ENCODE measurements at places on chromosomes 11 and 22.

GRCh38 chr11:129145276-129145675, 46.8 kb downstream of the ARHGAP32 start:
- no peak for DNase-seq

- DNase-seq: no peak
These were observed 29.5 kb downstream of the TMEM123 start for GRCh38 chr11:102422817-102423712.

DNA sequence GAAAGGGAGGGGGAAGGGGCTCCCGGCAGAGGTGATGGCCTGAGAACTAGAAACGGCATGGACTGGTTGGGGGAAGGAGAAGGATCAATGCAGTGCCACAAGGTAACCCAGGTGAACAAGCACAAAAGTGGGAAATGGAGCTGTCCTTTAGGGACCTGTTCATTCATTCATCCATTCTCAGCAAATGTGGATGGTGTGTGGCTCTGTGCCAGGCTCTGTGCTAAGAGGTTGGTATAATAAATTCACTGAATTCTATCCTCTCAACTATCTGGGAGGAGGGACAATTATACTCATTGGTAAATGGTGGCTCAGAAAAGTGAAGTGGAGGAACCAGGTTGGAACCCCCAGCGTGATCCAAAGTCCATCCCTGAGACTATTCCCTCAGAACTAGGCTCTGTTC, 18.6 kb upstream of the ARAP1 start:
- no peak for DNase-seq

DNA sequence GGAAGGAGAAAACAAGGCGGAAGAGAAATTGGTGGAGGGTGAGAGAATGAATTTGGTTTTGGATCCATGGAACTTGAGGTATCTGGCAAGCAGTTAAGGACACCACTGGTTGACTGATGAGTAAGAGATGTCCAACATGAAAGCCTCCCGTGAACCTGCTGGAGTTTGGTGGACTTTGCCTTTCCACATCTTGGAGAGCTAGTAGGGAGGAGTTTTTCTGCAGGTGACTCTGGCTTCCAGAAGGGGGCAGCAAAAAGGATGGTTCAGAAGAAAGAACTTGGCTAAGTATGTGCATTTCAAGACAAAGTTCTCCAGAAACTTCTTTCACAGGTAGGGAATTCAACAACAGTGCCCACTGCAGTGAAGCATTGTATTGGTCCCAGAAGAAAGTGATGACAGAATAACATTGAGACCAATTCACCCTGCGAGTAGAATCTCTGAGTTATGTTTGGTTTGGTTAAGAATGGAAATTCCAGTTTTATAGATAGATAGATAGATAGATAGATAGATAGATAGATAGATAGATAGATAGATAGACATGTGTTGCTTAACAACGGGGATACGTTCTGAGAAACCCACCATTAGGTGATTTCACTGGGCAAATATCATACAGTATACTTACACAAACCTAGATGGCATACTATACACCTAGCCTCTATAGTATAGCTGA, 28.5 kb downstream of the DCDC1 start:
- no peak for DNase-seq

DNA sequence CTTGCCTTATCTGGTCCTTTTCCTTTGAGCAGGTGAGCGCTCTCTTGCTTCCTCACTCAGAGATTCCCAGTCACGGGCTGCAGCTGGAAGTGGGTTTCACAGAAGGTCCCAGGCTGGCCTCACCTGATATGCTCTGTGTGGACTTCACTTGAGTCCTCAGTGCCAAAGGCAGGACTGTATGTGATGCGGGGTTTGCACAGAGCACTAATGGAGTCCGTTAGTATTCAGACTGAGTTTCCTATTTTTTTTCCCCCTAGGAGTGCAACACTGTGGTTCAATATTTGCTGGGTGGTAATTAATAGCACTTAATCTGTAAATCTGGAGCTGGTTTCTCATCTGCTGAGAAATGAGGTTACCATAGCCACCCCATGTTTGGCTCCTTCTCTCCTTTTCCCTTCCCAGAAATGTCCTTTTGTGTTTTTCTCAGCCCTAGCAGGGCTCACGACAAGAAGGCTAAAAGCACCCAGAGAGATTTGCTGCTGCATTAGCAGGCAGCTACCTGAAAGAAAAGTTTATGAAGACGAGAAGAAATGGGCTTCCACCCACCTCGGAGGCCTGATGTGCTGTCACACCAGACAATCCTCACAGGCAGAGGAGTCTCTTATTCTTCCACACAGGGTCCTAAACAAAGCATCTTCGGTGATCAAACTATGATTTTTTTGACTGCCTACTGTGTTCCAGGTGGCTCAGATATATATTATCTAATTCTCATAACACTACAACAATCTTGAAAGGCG, 262.1 kb downstream of the KIRREL3 start:
- no peak for DNase-seq

GRCh38 chr22:38953091-38953490, 4.3 kb upstream of the APOBEC3A start:
- DNase-seq: no peak

DNA sequence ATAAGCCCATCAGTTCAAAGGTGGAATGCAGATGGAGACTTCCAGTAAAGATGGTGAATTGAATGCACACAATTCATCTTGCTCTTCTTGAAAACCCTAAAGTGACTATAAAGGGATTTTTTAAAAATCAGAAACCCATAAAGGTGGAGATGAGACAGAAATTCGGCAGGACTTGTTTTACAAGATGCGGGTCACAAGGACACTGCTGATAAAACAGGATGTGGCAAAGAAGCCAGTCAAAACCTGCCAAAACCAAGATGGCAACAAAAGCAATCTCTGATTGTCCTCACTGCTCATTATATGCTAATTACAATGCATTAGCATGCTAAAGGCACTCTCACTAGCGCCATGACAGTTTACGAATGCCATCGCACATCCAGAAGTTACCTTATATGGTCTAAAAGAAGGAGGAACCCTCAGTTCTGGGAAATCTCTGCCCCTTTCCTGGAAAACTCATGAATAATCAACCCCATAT, 137.1 kb downstream of the NECTIN1 start:
- DNase-seq: no peak

DNA sequence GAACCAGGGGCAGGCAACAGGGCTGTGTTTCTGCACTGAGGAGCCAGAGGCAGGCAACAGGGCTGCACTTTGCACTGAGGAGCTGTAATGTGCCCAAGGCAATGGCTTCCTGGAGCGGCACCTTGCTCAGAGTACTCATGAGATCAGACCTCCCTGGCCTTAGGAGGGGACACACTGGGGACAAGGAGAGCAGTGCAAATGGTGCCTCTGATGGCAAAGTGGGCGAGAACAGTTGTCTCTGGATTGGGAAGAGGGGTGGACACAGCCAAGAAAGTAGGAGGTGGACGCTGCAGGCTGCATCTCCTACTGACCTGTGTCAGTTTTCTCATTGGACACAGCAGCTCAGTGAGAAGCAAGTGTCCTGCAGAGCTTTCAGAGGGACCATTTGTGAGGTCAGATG, 1443.3 kb downstream of the TBC1D22A start:
- no peak for DNase-seq

GRCh38 chr11:19283991-19284390, 43.2 kb upstream of the E2F8 start:
- no peak for DNase-seq

DNA sequence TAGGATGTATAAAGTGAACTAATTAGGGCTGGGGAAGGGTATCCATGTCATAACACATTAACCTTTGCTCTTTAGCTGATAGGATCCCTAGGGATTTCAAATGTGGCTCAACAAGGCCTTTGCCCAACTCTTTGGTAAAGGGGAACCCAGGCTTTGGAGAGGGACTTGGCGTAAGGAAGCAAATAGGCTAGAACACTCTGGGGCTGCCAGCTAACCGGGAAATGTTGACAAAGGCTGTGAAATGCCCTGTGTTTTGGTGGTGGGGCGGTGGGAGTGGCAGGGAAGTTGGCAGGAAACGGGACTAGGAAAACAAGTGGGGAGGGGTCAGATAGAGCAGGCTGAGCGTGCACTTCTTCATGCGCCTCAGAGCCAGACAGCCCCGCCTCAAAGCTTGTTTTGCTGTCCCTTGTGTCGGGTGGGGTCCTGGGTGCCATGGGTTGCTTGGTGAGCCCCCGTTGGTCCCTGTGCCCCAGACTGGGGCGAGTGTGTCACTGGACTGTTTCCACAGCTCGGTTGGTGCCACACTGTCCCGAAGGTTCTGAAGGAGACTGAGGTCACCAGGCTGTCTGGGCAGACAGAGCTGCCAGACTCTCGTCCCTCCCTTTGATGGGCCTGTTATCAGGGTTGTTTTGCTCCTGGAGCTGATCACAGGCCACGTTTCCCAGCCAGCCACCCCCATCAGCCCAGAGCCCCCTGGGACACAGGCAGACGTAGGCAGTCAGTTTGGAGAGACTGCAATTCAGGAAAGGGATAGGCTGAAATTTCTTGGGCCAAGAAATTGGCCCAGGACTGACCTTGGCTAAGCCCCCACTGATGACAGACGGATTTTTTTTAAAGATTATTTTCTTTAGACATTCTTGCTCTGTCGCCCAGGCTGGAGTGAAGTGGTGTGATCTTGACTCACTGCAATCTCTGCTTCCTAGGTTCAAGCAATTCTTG, 19.6 kb downstream of the KCTD21 start:
- no peak for DNase-seq

- DNase-seq: no peak
These were observed 93.9 kb downstream of the GRIK4 start for GRCh38 chr11:120605469-120605868.
